Femur (tissue), 1 donor: ENCODE measurements at places on chromosomes 6 and 20.

- DNase-seq: no peak
Observed at GRCh38 chr20:41599699-41600104, 18.5 kb downstream of the CHD6 start.

DNA sequence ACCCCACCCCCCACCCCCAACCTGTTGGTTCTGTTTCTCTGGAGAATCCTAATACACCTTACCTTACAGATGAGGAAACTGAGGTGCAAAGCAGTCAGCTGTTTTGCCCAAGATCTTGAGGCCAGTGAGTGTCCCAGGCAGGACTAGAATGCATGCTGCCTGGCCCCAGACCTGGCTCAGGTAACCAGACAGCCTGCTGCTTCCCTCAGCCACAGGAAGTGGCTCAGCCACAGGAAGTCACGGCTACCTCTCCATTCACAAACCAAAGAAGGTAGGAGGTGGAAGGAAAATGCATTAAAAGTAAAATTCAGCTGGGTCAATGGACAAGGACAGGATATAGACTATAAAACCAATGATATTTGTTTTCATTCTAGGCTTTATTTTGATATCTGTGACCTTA is 517.6 kb downstream of the CD83 start:
- DNase-seq: no peak

GRCh38 chr6:90101403-90101802 is 195.2 kb downstream of the BACH2 start:
- DNase-seq: no peak

GRCh38 chr20:62498874-62499273 is 23.1 kb upstream of the GATA5 start:
- DNase-seq: no peak

- DNase-seq: no peak
Observed at GRCh38 chr6:72739368-72739779, 117.5 kb downstream of the KCNQ5 start.

DNA sequence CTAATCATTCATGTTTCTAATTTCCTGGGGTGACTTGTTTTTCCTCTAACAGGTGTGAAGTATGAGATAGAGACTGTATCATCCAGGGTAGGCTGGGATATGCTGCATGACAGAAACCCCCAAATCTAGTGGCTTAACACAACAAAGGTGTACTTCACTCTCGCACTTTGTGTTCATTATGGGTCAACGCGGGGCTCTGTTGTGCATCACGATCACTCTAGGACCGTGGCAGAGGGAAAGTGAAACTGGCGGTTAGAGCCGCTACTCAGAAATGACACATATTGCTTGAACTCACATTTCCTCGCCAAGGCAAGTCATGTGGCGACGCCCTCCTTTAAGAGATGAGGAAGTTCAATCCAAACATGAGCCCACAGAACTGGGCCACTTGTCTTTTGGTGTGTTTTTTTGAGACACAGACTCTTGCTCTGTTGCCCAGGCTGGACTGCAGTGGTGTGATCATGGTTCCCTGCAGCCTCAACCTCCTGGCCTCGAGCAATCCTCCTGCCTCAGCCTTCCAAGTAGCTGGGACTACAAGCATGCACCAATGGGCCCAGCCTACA is 41.3 kb downstream of the PCNA start:
- peak; percentile 60 for DNase-seq
